Myocyte (in vitro differentiated cells): ENCODE measurements at places on chromosomes 7 and 10. TPM values are rescaled to one million over a fixed set of nuclear protein-coding genes. Genes with fewer than 3 reads are reported as not detected.

PLEKHS1 gene
- not detected in 2 replicates for total RNA-seq

TRPV6 gene
- not detected in 2 replicates for total RNA-seq

DNA sequence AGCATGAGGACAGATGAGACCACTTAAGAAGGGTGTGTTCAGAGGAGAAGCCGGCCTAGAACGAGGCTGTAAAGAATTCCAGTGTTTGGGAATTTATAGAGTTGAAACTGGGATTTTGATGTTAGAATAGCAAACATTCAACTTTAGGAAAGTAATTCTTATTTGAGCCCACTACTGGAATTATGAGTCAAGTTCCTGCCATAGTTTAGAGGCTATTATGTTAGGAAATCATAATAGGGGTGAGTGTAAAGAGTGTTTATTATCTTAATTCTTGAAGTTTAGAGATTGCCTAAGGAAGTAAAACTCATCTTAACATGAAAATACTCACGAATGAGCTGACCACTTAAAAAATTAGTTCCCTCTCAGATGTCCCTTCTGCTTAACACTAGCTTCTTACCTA, 2.1 kb downstream of the CBLL1 start:
- DNase-seq, result no peak

DNA sequence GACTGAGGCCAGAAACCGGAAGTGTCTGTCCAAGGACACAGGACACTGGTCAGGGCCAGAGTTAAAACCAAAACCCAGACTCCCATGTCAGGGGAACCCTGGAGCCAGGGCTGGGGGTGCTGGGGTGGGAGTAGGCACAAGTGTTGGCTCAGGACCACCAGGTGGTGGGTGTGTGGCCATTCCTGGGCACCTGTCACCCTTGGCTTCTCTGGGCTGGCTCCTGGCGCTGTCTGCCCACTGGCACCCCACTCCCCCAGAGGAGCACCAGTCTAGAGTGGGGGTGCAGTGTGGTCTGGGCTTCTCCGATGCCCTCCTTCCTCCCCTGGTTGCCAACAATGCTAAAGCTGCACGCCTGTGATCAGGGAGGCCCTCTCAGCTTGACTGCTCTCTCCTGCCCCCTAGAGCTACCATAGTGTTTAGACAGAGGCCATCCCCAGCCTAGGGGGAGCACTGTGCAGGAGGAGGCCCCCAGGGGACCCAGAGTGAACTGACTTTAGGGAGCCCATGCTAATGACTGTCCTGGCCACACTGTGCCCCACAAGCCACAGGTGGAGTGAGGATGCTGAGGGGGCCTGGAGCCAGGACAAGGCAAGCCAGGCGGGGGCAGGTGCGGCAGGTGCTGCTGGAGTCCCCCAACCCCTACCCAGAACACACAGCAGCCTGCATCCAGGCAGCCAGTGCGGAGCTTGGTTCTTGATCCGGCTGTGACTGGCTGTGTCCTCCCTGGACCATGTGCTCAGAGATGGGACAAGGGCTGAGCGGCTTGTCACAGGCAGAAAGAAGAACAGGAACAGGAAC, 11.0 kb downstream of the RASGEF1A start:
- DNase-seq, result no peak

GRCh38 chr10:28481968-28482367, 51.0 kb upstream of the WAC start:
- no peak for DNase-seq

- DNase-seq, result no peak
Measured at GRCh38 chr10:70669015-70669414, 3.3 kb upstream of the ADAMTS14 start.
